Stimulated activated CD4-positive, alpha-beta T cell treated with anti-CD3 and anti-CD28 coated beads, Interleukin-15, amount 100 ng/mL, for 24 hours (primary cell): ENCODE measurements at places on chromosomes 11 and 22.

- DNase-seq = no peak
These were observed 3.2 kb upstream of the PIWIL4 start for GRCh38 chr11:94563848-94564467.

DNA sequence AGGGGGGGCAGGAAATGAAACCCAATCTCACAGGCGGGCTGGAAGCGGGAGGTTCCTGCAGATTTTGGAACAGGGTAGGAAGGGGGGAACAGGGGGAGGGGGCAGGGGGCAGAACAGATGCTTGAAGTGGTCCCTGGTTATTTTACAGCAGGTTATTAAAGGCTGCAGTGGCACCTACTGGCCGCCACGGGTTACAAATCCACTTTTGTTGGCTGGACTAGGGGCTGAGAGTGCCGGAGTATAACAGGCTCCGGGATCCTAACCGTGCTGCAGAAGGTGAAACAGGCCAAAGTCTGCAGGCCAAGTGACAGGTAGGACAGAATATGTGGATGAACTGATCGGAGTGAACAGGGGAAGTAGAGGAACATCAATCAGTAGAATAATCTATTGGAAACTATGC, 2.5 kb downstream of the ROBO3 start:
- DNase-seq = peak; percentile 40

DNA sequence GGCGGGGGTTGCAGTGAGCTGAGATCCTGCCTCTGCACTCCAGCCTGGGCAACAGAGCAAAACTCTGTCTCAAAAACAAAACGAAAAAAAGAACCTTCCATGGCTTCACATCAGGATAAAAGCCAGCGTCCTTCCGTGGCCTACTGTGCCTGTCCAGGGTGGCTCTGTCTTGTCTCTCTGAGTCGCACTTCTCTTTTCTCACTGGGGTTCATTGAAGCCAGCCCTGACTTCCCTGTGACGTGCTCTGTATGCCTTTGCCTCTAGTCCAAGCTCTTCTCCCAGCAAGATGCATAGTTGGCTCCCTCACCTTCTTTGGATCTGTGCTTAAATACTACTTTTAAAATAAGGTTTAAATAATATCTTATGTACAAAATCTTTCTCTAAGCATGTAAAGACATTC, 11.6 kb downstream of the ATXN10 start:
- DNase-seq = no peak

DNA sequence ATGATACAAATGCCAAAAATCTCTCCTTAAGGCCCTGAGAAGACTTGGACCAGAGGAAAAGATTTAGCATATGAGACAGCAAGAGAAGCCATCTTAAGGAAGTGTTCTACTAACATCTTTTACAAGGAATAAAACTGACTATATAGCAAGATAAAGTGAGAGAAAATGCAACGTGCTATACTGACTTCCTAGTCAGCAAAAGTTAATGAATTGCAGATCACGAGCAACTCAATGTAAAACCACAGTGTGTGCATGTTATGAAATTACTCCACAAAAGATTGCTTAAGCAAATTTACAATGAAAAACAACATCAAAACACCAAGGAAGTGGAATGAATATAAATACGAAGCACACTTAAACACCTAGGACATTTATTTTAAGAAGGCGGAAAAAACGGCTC, 187.5 kb downstream of the CADM1 start:
- no peak for DNase-seq

DNA sequence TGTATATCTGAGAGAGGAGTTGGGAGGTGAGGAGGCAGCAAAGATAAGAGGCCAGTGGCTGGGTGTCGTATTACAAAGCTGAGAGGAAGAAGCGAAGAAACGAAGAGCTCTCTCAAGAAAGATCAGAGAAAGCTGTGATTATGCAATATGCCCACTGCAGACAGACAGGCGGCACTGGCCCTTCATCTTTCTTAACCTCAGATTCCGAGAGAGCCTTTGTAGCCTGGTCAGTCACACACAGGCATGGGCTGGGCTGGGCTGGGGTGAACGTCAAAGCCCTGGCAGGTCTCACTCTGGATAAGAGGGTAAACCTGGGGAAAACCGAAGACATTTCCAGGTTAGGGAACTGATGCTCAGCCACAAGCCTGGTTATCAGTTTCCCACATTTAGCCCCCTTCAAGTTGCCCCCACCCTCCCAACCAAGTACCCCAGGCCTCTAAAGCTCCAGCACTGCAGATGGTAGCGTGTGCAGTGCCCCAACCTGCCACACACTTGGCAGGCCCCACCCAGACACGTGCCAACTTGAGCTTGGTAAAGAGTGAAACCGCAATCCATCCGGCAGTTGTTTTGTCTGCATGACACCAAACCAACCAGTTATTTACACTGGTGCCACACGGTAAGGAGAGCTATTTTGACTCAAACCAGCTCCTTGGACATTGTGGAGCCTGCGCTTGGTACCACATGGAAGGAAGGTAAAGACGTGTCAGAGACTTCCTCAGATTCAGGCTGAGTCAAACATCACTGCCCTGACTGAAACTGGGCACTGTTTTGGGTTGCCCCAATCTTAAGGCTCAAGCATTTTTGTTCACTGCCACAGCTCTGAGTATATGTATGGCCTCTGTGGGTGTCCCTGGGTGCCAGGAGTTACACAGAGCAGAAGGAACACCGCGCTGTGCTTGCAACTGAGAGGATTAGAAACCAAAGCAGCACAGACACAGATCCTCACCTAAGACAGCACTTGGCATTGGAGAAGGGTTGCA, 135.9 kb downstream of the FDX1 start:
- no peak for DNase-seq
